Right lung (tissue), 10 donors: ENCODE measurements at places on chromosomes 5 and 9. TPM values are rescaled to one million over a fixed set of nuclear protein-coding genes. Genes with fewer than 3 reads are reported as not detected.

- no peak for DNase-seq
These were observed 24.5 kb downstream of the ADAMTS12 start for GRCh38 chr5:33867241-33867640.

GRCh38 chr5:133240425-133241091 is 188.7 kb downstream of the HSPA4 start:
- no peak for DNase-seq

DNA sequence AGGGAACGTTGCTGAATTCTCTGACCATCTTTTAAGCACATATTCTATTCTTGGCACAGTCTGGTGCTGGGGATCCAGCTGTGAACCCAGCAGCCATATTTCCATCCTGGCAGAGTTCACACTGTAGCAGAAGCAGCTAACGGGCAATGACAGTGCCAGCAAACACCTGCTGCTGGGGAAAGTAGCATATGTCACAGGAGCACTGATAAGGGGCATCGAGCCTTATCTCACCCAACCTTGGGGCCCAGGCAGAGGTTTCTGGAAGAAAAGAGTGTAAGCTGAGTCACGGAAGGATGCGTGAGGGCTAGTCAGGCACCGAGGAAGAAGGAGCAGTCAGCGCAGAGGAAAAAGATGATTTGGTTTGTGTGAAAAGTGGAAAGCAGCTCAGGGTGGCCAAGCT is 1.1 kb downstream of the NDOR1 start:
- no peak for DNase-seq

CKMT2 gene
- 3.8 TPM for polyA plus RNA-seq

DNA sequence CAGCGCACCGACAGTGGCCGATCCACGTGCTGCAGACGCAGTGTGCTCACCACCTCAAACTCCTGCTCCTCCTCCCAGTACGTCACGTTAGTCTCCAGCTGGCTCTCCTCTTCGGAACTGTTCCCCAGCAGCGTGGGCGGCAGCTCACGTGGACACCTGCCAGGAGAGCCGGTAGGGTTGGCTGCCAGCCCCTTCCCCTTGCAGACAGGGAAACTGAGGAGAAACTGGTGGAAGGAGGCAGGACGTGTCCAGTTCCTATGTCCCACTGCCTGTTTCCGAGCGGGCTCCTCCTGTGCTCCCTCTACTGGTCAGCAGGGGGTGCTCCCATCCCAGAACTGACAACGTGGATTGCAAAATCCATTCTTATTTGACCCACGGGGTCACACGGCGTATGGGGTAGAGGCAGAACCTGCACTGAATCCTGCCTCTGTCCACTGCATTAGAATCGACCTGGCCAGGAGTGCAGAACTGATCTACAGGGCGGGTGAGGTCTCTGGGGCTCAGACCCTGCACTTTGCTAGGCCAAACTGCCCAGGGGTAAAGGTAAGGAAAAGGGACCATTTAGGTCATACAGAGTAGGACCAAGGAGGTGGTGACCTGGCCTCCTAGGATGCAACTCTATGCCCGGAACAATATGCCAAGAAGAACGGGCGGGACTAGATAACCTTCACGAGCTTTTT is 25.7 kb downstream of the PDGFRB start:
- no peak for DNase-seq

THG1L gene
- 28.5 TPM for polyA plus RNA-seq

OR1J2 gene
- polyA plus RNA-seq: not detected

- DNase-seq: no peak
These were observed 534.5 kb upstream of the MEF2C start for GRCh38 chr5:89417515-89417914.

TIMD4 gene
- 0.38 TPM for polyA plus RNA-seq

CCL27 gene
- polyA plus RNA-seq: 0.57 TPM

GRM6 gene
- 1.8 TPM for polyA plus RNA-seq

ELAVL2 gene
- polyA plus RNA-seq: 3.5 TPM

DNA sequence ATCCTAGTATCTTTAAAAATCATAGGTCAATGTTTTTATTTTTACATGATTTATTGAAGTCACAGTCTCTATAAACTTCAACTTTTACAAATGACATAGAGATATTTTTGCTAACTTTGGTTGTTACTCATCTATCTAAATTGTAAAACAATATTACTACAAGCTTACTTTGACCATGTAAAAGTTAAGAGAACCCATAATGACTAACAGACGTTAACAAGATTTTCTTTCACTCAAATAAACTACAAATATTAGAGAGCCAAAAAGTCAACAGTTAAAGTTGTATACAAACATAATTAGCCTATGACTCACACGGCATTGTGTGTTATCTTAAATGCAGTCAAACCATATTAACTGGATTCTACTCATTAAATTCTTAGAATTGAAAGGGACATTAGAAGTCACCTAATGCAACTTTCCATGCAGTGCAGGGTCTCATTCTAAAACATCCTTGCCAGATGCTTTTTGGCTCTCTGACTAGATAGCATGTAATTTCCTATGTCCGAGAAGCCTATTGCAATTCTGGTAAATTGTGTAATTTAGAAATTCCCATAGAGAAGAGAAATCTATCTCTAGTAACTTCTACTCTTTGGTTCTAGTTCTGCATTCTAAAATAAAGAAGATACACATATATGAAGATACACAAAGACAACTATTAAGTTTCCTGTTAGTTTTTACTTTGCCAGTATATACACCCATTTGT is 42.2 kb upstream of the UGT3A2 start:
- DNase-seq: peak; percentile 5

SEMA4D gene
- polyA plus RNA-seq: 21.4 TPM

DNA sequence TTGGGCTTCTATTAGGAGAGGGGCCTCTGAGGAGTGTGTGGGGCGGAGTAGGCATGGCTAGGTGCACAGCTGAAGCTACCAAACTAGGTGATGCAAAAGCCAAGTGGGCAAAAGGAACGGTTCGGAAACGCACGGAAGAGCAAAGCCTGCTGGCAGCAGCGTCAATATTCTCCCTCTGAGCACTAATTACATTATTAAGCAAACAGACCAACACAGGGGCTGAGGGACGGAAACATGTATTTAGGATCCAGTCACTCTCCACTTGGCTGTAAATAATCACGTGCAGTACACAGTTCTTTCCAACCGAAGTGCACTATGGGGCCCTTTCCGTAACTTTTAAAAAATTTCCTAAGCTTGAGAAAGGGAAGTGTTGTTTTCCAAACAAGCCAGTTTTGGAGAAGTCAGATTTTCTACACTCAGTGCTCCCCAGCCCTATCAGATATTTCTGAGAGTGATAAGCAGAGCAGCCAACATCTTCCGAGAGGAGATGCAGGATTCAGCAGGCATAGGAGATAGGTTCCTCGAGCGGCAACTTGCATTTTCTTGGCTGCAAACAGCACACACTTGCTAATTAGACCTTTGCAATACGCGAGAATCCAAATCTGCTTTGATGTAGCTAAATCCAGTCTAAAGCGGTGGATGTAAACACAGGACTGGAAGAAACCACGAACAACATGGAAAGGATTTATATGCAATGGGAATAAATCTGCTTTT is 217.2 kb upstream of the TBCA start:
- no peak for DNase-seq

GRCh38 chr5:78367318-78367991 is 7.0 kb downstream of the SCAMP1 start:
- no peak for DNase-seq

DNA sequence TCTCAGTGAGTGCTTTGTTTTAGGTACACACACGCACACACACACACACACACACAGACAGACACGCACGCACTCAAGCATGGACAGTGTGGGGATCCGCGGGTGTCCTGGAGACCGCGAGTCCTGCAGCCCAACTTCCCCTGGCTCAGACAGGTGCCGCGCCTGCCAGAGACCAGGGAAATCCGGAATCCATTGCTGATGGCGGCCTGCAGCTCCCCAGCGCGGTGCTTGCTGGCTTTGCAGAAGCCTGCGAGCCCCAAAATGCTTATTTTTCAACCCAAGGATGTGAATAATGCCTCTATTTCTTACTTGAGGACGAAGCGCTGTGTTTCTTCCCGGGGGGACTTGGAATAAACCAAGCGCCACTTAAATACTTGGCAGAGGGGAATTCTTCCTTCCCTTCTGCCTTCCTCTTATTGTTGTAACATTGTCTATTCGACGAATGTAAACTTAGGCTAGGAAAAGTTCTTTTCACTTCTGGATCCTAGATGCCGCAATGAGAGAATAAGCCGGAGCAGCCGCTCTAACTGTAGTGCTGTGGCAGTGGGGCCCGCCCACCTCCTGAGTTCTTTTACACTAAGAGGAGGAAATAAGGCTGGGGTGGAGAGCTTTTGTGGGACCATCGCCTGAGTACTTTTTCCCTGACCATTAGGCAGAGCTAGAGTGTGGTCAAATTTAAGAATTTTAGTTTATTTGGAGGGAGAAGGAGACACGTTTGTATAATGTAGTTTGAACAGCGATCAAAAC is 802 bp downstream of the ITGA2 start:
- DNase-seq: peak; percentile 40
